ENCODE measurements at places on chromosomes 11 and 22. TPM values are rescaled to one million over a fixed set of nuclear protein-coding genes. Genes with fewer than 3 reads are reported as not detected.

GRCh38 chr11:72669527-72669926 is 4.7 kb downstream of the PDE2A start:
- DNase-seq: no peak

DNA sequence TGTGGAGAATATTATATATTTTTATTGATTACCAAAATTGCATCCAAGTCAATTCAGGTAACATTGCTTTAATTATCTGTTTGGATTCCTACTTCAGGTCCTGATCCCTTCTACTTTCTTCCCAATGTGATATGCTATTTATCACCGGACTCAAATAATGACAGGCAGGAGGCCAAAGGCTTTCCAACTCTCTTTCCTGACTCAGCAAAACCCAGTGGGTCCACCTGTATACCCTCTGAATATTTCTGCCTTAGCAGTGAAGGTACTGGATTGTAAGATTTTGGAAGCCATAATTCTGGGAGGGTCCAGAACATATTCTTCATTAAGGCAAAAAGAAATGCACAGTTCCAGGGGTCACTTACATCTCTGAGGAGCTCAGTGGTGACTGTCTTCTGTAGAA is 260.2 kb upstream of the UBASH3B start:
- no peak for DNase-seq

DNA sequence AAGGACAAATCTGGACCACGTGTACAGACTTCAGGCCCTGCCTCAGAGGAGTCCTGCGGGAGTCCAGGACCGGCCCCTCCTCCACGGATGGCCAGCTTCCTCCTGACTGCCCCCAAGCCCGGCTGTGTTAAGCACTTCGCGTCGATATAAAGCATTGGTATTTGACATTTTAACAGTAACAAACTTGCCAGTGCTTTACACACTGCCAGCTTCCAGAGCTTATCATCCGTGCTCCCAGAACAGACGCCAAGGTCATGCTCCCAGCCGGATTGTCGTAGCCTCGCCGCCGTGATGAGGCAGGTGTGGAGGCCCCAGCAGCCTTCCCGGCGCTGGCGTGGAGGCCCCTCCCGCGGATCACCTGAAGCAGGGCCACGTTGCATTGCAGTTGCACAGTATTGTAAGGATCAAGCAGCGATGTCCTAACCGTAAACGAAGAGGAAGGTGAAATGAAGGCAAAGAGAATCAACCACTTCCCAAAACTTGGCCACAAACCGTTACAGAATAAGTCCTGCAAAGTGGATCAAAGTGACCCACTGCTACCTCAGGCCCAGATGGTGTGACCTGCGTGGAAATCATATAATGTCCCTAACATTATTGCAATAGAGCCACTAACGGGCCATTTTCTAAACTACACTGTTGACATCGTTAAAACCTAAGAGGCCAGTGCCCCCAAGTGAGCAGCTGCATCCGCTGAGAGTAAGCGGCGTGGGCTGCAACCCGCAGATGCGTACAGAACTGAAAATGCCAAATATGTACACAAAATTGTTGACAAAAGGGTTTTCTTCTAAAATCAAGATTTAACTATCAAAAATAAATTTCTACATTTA is 51.6 kb downstream of the CERK start:
- DNase-seq: no peak

DNA sequence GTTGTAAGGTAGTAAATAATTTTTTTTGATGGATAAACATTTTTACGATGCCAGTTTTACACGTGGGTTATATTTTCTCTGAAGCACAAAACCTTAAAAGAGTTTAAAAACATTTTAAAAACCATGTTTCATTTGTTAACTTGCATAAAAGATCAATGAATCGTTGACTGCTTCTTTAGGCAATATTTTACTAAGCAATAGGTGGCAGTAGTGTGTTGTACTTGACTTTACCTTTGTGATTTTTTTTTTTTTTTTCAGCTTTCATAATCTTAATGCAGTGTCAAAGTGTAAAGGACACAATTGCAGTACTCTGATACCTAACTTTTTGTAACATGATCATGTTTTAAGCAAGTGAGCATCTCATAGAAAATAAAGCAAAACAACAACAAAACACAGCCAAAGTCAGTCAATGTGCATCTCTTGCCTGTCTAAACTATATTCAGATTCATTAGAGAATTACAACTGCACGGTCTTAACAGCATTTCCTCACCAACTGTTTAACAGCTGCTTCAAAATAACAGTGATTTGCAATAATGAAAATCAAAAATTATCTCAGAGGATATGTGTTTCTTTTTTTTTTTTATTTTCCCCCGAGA is 27.7 kb downstream of the DNAJC24 start:
- no peak for DNase-seq

The IGSF9B gene
- polyA plus RNA-seq: 6.8 TPM

All from left renal cortex interstitium (tissue), 4 donors.